Sigmoid colon (tissue), 7 donors: ENCODE measurements at places on chromosomes 1 and 21. TPM values are rescaled to one million over a fixed set of nuclear protein-coding genes. Genes with fewer than 3 reads are reported as not detected.

The SCAMP3 gene
- total RNA-seq = 45.3 TPM

The KCTD3 gene
- total RNA-seq = 125 TPM

The PTGFR gene
- total RNA-seq = 3.0 TPM

The ZNF697 gene
- total RNA-seq = 2.4 TPM

The GUCA2B gene
- total RNA-seq = not detected

The LCE6A gene
- not detected for total RNA-seq

The TNN gene
- 0.28 TPM for total RNA-seq

The RGS8 gene
- not detected for total RNA-seq

The KCNA10 gene
- total RNA-seq = not detected

The RHBG gene
- not detected for total RNA-seq

The ZNF683 gene
- total RNA-seq = not detected

The SLC44A3 gene
- total RNA-seq = 2.3 TPM

The ANGPTL3 gene
- total RNA-seq = not detected

The FNDC5 gene
- 0.66 TPM for total RNA-seq

The TSTD1 gene
- total RNA-seq = 31.9 TPM

The PLA2G2C gene
- 0.82 TPM for total RNA-seq

The USP25 gene
- 51.7 TPM for total RNA-seq

The CYP4B1 gene
- 50.3 TPM for total RNA-seq

The KCNT2 gene
- 1.8 TPM for total RNA-seq

The HNRNPR gene
- total RNA-seq = 59.9 TPM
